ENCODE measurements at places on chromosomes 1 and 21.

GRCh38 chr1:154819628-154820590 lies 50.2 kb downstream of the KCNN3 start:
- peak; percentile 32 for DNase-seq

DNA sequence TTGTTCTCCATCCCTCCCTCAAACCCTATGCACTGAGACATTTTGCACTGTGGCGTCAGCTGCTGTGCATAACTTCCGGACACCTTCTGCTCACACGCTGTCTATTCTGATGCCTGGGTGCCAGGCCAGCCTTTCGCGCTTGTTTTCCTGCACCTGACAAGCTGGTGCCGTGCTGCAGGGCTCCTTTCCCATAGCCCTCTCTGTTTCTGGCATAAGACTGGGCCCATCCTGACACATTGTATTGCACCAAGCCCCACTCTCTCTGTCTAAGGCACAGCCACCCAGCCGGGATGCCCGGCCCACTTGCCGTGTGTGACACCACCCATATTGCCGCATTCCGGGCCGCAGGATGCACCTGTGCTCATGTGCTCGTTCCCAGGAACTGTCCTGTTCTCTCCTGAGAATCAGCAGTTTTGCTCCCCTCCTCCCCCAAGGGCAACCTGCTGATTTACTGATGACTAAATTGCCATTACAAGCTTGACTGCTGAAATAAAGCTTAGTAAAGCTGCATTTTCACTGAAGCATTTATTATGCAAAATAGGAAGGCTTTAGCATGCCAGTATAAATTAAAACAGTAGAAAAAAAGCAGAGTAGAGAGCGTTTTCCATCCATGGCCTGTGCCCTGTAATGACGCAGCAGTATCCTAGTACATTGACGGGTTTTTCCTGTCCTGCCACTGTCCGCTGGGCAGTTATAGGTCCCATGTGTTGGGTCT lies 88.0 kb downstream of the CD247 start:
- DNase-seq, result no peak

DNA sequence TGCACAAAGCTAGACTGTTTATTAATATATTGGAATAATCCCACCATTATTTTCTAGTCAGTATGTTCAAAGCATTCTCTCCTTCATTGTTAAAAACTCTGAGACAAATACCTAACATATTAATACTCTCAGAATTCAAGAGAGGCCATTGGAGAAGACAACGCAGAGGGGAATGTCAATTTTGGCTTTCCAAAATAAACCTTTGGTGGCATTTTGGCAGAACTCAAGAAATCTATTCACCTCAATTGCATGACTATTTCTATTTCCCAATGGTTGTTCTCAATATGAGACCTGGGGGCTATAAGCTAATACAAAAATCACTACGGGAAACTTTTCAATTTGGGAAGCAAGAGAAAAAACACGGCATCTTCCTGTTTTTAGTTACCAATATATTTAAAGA lies 58.5 kb downstream of the RUSC1 start:
- no peak for DNase-seq

GRCh38 chr1:99600782-99601181 lies 45.1 kb upstream of the PALMD start:
- DNase-seq, result no peak

GRCh38 chr1:151809985-151810556 lies 4.9 kb upstream of the LINGO4 start:
- no peak for DNase-seq

DNA sequence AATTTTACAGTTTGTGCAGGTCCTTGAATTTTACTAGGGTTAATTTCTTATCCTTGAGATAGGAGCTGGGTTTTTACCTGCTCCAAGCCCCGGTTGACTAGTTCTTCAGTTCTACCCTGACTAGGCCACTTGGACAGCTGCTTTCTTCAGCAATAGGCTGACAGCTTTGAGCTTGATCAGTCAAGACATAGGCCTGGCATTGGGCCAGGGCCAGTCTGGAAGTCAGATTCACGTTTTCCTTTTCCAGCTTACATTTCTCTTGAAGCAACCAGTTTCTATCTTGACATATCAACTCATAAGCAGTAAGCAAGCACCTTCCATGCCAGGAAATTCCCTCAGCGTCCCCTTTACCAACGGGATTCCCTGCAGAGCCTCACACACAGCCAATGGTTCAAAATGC lies 63.7 kb upstream of the AJAP1 start:
- no peak for DNase-seq

- DNase-seq, result no peak
Measured at GRCh38 chr1:11252538-11252937, 9.8 kb downstream of the MTOR start.

- no peak for DNase-seq
Measured at GRCh38 chr1:228416217-228416933, at the start of gene TRIM17. TRIM17 (minus strand) TSS chr1:228416861; CDS start chr1:228415072, 1,789 bp downstream.

DNA sequence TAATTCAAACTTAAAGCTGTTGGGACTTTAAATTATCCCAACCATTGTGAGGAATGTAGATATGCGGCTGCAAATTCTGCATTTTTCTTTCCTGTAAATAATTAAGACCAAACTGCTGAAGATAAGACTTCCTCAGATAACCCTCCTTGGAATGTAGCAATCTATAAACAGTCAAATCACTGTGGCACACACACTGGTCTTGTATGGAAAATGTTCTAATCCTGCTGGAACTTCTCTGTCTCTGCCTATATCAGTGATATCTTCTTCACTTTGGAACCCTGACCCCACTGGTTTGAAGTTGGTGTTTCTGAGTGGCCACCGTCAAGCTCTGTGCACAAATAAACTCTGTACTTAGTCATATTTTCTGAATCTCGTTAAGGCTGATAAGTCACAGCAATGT lies 32.9 kb downstream of the HSF2BP start:
- no peak for DNase-seq

All from suppressor macrophage treated with lipopolysaccharide for 1 hour (primary cell).